Right lobe of liver (tissue), 6 donors: ENCODE measurements at places on chromosomes 5 and 9.

DNA sequence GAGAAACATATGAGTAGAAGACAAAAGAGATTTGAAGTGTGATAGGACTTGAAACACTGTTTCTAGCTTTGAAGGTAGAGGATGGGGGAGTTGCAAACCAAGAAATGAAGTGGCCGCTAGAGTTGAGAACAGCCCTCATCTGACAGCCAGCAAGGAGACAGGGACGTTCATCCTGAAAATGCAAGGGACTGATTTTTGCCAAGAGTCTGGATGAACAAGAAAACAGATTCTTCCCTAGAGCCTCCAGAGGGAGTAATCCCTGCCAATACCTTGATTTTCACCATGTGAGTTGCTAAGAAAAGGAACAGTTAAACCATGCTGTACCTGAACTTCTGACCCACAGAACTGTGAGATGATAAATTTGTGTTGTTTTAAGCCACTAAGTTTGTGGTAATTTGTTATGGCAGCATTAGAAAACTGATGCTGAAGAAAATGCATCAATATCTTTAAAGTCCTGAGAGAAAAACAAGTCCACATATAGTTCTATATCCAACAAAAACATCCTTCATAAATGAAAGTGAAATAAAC, 154.0 kb upstream of the ADAMTSL1 start:
- H3K27me3 ChIP-seq, result no peaks in the 10 kb centered on the region
- no peak for DNase-seq
- no peaks in the 10 kb centered on the region for H3K4me1 ChIP-seq
- no peak overlapping the region for H3K4me3 ChIP-seq
- no peaks in the 10 kb centered on the region for H3K36me3 ChIP-seq
- no peak overlapping the region for H3K27ac ChIP-seq

GRCh38 chr9:36625006-36625615, 52.4 kb downstream of the MELK start:
- H3K4me3 ChIP-seq, result no peak overlapping the region
- no peaks in the 10 kb centered on the region for H3K4me1 ChIP-seq
- no peak overlapping the region for H3K27ac ChIP-seq
- no peak for DNase-seq
- H3K27me3 ChIP-seq, result no peaks in the 10 kb centered on the region

- no peaks in the 10 kb centered on the region for H3K36me3 ChIP-seq
- no peak for DNase-seq
- no peaks in the 10 kb centered on the region for H3K4me1 ChIP-seq
- no peaks in the 10 kb centered on the region for H3K27me3 ChIP-seq
- no peak overlapping the region for H3K27ac ChIP-seq
These were observed 181.7 kb downstream of the GAPVD1 start for GRCh38 chr9:125443367-125443766.

DNA sequence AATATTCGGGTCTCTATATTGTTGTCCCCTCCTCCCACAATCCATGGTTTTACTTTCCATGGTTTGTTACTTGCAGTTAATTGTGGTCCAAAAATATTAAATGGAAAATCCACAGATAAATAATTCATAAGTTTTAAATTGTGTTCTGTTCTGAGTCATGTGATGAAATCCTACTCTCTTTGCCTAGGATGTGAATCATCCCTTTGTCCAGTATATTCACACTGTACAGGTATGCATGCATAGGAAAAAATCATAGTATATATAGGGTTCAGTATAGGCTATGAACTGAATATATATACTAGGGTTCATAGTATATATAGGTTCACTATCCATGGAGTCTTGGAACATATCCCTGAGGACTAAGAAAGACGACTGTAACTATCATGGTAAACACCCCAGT, 19.6 kb downstream of the INSYN2B start:
- H3K4me1 ChIP-seq, result no peaks in the 10 kb centered on the region
- no peak overlapping the region for H3K4me3 ChIP-seq
- no peaks in the 10 kb centered on the region for H3K36me3 ChIP-seq
- no peak for DNase-seq
- no peaks in the 10 kb centered on the region for H3K27me3 ChIP-seq

- H3K27me3 ChIP-seq, result peaks cover 11% of the 10 kb centered on the region
- DNase-seq, result no peak
- H3K4me1 ChIP-seq, result no peaks in the 10 kb centered on the region
- no peak overlapping the region for H3K4me3 ChIP-seq
These were observed 1.1 kb upstream of the SV2C start for GRCh38 chr5:76081811-76082771.
